ENCODE measurements at places on chromosomes 1 and 21.

- no peak for DNase-seq
Observed at GRCh38 chr1:104172243-104172681, 422.6 kb downstream of the AMY1C start.

DNA sequence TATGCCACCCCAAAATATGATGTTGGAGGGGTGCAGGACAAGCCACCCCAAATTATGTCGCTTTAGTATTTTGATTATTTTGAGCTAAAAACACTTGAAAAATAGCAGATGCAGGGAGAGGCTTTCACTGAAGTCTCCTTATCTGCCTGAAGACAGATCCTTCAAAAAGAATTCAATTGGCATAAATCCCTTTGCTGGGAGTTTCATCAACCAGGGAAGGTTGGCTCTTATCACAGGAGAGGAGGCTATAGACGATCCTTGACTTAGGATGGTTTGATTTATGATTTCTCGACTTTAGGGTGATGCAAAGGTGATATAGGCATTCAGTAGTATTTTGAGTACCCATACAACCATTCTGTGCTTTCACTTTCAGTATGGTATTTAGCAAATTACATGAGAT, 97.8 kb upstream of the CAMK1G start:
- DNase-seq: no peak

- no peak for DNase-seq
Observed at GRCh38 chr1:170133766-170134495, 11.8 kb upstream of the NTMT2 start.

- no peak for DNase-seq
Observed at GRCh38 chr1:180948641-180949615, 36.2 kb downstream of the KIAA1614 start.

GRCh38 chr1:43814401-43814800, 107.1 kb downstream of the ST3GAL3 start:
- DNase-seq: no peak

- no peak for DNase-seq
Observed at GRCh38 chr1:165851034-165851658, 23.7 kb downstream of the UCK2 start.

DNA sequence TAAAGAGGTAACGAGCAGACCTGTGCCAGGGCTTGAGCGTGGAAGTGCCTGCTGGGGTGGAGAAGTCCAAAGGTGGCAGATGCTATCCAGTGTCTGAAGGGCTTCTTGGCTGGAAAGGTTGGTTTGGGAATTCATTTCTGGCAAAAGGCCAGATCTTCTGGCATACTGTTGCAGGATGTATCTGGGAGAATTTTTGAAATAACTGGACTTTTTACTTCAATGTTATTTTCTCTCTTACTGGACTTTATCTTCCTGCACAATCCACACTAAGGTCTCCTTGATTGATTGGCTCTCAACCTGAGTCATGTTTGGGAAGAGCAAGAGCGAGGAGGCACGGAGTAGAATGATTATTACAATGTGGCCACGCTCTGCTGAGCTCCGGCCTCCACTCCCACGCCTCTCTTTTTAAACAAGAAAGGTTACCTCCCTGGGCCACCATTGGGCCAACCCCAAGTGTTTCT, 278.4 kb downstream of the TM2D1 start:
- no peak for DNase-seq
